ENCODE measurements at places on chromosomes 2 and 18.

DNA sequence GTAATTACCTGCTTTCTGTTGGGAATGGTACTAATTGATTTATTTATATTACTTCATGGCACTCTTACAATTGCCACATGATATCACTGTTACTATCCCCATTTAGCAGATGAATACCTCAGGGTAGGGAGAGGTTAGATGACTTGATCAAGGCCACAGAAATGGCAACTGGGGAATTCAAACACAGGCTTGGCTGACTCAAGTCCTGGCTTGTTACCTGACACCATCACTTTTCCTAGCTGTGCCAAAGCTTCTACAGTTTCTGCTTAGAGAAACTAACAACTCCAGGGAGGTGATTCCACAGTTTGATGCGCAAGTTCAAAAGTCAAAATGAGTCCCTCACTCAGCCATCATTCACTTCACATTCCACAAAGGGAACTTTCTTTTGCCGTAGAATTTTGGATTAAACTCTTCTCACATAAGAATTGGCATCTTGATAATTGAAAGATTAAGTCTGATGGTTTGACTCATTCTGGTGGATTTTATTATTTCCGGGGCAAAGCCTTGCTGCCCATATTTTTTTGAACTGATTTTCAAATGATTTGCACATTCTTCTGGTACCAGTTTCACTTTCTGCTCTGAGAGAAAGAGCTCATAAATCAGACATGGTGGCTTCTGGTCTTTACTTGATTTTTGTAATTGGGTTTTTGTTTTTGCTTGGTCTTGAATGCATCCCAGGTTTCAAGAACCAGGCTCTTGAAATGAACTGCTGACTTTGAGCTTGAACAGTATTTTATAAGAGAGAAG, 656.8 kb downstream of the BCL11A start:
- no peak for DNase-seq

- DNase-seq: no peak
These were observed 104.4 kb upstream of the B3GNT2 start for GRCh38 chr2:62091471-62091870.

DNA sequence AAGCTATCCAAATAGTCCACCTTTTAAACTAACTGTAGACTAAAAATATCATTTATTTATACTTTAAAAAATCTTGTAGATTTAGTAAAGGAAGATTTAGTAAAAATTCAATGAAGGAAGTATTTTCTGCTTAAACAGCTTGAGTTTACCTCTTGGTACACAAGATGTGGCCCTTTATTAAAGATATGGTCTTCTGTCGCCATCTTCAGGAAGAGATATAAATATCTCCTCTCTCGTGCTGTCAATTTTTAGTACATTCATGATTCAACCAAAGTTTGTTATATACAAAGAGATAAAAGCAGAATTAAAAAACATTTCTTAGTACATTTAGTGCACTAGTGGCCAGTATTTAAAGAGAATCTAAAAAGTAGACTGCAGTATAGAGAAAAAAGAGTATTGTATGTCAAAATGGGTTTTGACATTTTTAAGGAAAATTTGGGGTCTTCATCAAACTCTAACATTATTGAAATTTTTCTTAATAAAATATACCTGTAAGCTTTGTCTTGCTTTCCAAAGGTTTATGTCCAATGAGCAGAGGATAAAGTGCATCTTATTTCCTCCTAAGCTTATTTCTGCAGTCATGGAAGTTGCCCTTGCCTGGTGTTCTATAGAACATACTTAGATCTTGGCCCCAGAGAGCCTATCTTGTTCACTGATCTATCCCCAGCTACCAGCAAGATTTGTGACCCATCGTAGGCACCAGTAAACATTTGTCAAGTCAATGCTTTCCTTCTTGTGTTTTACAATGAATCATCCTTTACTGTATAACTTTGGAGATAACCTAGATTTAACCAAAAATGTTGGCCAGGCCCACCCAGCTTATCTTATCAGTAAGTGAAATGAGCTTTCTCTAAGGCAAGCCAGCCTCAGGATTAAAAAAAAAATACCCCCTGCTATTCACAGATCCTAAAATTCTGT, 18.5 kb upstream of the EML6 start:
- DNase-seq: no peak

- no peak for DNase-seq
These were observed 60.5 kb upstream of the TFPI start for GRCh38 chr2:187614756-187615155.

DNA sequence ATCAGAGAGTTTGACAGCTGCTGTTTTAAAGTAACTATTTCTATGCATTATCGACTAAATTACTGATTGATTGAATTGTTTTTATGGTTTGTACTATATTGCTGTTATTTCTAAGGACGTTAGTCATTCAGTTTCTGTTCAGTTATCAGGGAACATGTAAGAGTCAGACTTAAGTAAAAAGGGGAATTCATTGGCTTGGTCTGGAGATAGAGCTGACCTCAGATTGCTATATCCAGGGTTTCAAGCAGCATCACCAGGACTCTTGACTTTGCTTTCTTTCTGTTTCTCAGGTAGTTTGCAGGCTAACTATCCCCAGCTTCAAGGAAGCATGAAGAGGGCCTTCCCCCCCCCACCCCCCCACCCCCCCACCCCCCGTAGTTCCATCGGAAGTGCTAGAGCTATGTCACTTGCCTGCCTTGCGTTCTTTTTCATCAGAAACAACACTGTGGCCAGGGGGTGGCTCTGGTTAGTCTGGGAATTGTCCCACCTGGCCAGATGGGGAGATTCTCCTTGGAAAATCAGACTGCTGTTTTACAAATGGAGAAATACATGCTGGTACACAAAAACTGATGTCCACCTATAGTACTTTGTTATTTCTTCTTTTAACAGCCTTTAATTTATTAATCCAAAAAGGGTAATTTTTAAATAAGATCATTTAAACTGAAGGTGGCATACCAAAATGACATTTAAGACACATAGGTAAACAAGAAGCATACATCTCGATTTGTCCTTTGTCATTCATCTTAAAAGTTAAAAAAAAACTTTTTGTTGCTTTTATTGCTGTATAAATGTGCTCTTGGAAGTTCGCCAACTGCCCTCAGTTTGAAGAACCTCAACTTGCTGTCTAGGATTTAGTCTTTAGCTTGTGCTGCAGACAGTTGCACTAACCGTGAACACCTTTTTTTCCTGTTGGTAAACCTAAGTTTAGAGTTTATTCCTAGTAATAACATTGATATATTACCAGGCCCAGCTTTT, 9.4 kb downstream of the SMAD4 start:
- no peak for DNase-seq

- DNase-seq: no peak
These were observed 164.3 kb downstream of the MIB1 start for GRCh38 chr18:21904856-21905255.

DNA sequence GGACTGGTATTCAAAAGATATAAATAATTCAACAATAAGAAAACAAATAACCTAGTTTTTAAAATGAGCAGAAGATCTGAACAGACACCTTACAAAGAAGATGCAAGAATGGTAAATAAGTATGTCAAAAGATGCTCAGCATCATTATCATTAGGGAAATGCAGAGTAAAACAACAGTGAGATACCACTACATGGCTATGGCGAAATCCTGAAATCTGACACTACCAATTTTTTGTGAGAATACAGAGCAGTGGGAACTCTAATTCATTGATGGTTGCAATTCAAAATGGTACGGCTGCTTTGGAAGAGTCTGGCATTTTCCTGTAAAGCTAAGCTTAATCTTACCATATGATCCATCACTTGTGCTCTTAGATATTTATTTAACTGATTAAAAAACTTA, 151.8 kb downstream of the UBR3 start:
- no peak for DNase-seq

DNA sequence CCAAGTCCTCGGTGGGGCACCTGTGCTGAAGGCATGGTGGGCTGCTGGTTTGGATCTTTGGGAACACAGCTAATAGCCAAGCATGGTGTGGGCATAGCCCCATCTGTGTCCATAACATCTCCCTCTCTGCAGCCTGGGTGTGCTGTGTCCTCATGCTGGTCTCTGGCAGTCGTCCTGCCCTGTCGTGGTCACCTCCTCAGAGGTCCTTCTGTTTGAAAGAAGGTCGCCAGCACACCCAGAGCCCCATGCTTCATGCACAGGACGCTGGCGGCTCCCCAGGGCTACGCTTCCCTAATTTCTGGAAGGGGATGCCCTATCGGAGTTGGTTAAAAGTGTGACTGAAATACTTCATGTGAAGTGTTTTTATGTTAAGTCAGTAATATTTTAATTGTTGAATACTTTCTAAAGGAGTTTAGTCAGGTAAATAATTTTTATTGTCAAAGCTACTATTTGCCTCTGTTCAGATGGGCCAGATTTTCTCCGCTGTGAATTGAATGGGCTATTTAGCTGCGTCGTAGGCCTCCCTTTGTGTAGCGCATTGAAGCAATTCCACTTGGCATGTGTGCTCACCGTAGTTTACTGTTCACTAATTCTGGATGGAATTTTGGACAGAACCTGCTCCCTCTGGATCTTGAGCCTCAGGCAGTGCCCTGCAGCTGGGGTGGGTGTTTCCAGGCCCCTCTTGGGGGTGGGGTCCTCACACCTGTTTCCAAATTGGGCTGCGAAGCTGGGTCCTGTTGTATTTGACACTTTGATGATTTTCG, 81.9 kb downstream of the WDSUB1 start:
- DNase-seq: no peak

- DNase-seq: no peak
These were observed 16.6 kb upstream of the CHRNA1 start for GRCh38 chr2:174780856-174781255.

GRCh38 chr2:145076085-145076484, 556.2 kb upstream of the ZEB2 start:
- no peak for DNase-seq

DNA sequence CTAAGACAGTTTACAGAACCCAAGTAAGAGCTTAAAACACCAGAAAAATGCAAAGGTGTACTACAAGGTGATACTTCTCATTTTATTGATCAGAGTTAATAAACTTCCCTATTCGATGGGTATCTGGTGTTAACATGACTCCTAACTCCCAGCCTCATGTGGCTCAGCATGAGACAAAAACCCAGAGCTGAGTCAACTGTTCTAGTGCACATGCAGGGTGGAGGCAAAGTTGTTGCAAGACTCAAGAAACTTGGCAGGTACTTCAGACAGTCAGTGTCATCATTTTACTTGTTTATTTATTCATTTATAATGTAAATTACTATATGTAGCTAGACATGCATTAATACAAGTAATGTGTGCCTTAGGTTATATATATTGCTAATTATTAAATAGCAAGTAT, 216.6 kb upstream of the DSEL start:
- peak; percentile 5 for DNase-seq

GRCh38 chr2:74576863-74577229, 22.3 kb downstream of the DOK1 start:
- DNase-seq: peak; percentile 80

GRCh38 chr2:69163109-69163508, 150.1 kb downstream of the ANTXR1 start:
- DNase-seq: no peak

- DNase-seq: no peak
These were observed 34.9 kb upstream of the RNF138 start for GRCh38 chr18:32056613-32057358.

GRCh38 chr18:50398947-50399346, 24.1 kb downstream of the SKA1 start:
- no peak for DNase-seq

- no peak for DNase-seq
These were observed 5.4 kb downstream of the PDK1 start for GRCh38 chr2:172561270-172561669.

Data from AG09319 (cell line).